ENCODE measurements at places on chromosomes 7 and 10.

GRCh38 chr7:23691320-23691719 is 11.3 kb downstream of the FAM221A start:
- DNase-seq, result no peak

GRCh38 chr7:144027070-144027469 is 21.7 kb upstream of the OR2A5 start:
- DNase-seq, result no peak

DNA sequence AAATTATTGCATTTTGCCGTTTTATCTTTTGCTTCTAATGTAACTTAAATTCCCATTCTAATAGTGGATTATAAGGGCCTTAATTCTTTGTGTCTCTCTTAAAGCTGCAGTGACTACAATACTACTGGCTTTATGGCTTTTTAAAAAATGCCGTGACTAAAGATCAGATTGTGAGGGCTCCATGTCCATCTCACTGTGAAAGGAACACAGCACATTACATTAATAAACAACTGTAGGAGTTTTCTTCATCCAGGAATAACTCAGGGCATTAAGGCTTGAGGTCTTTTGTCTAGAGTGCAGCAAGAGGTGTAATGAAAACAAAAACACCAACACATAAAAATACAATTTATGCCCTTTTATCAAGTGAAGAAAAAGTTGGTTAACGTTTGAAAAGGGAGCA is 205.3 kb downstream of the SKAP2 start:
- DNase-seq, result no peak

GRCh38 chr7:123798532-123799188 is 46.3 kb upstream of the HYAL4 start:
- DNase-seq, result no peak

DNA sequence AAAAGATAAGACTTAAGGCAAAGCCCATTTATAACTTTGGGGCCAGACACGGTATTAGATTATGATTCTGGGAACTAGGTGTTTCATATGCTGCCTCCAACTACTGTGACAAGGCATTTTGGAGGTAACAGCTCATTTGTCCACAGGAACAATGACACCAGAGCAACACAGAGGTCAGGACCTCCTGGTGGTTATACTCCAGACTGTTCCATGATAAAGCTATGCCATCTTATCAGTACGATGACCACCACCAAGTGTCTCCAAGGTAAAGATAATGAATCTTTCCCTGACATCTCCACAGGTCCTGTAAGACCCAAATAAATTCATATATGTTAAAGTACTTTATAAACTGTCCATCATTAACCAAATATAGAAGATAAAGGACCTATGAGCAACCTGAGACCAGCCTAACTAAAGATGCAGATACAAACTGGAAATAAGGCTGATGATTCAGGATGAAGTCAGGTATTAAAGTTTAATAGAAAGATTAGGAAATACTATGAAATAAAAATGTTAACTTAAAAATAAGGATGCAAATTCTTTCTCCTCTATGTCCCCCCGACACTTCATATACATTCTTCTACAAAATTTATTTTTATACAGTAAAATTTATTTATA is 26.2 kb downstream of the CUL2 start:
- DNase-seq, result no peak

- no peak for DNase-seq
These were observed 178.2 kb upstream of the KLF6 start for GRCh38 chr10:3963191-3963673.

DNA sequence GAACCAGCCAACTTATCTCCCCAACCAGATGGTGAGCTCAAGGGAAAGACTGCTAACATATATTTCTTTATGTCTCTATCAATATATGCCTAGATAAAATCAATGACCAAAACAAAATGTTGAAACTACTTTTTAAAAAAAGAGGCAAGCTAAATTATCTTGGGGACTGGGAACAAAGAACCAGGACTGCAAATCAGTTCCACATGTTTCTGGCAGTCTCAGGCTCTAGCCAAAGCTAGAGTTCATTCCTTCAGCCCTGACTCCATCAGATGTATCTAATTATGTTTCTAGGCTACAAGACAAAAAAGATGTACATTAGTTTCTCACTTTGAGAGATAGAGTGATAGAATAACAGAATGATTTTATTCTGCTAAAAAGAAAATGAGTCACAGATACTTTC is 1290.3 kb upstream of the SORCS1 start:
- DNase-seq, result no peak

- no peak for DNase-seq
These were observed 132.9 kb downstream of the OAT start for GRCh38 chr10:124285587-124286527.

DNA sequence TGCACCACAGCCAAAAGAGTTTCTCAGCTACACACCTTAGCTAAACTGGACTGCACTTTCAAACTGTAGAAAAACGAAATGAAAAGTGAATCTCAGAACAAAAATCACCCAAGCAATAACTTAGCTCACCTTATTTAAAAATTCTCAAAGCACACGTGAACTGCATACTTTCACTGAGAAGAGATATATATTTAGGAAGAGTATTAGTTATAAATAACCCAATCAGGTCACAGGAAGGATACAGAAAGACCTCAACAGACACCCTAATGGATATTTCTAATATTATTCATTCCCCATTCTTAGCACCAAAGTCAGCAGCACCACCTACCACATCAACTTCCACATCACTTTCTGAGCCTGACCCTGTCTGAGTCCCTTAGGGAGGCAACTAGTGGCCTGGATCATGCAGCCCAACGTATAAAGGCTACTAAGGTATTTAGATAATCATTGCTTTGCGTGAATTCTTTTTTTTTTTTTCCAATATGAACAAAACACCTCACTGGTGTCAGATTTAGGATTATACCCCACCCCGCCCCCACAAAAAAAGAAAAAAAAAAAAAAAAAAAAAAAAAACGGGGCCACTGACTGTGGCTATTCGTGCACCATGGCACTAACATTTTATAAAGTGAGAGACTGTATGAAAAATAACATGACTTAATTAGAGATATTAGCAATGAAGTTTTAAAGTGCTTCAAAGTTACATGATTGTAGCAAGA is 2.6 kb downstream of the ABI1 start:
- DNase-seq, result no peak

- DNase-seq, result no peak
These were observed 9.6 kb upstream of the ZNF487 start for GRCh38 chr10:43427166-43427825.

- peak; percentile 62 for DNase-seq
These were observed 435 bp upstream of the PWWP2B start for GRCh38 chr10:132396494-132397035.

- no peak for DNase-seq
These were observed 9.9 kb upstream of the PHYH start for GRCh38 chr10:13309792-13310191.

DNA sequence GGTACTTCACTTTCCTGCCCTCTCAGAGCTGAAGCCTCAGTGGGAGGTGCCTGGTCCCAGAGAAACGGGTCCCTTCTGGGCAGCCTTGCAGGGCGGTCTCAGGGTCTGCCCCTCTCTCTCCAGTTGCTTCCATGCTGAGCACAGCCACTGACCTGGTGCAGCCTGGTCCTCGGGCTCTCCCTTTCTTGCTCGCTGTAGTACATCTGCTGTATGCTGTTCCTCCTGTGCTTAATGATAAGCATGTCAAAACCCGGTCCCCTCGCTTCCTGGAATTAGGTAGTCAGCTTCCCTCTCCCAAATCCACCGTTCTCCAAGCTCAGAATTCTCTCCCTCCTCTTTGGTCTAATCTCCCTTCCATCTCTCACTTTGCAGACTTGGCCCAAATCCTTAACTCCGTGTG is 11.0 kb upstream of the HPS1 start:
- DNase-seq, result no peak

GRCh38 chr10:80909254-80909653 is 371.6 kb downstream of the SH2D4B start:
- DNase-seq, result no peak

DNA sequence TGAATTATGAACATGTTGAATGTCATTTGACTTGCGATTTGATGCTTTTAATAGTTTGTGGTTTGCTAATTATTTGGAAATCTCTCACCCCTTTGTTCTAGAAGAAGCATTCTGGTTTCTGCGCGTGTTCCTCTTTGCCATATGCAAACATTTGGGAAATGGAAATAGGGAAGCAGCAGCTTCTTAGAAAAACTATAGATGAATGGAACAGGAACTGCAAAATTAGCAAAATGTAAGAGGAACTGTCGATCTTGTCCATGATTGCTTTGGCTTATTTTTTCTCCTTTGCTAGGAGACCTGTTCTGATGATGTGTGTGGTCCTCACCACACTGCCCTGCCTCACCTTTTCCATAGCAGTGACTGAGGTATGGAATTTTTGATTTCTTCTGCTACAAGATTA is 19.0 kb downstream of the TMEM236 start:
- DNase-seq, result no peak
